GM04503 (cell line): ENCODE measurements at places on chromosomes 12 and 14.

DNA sequence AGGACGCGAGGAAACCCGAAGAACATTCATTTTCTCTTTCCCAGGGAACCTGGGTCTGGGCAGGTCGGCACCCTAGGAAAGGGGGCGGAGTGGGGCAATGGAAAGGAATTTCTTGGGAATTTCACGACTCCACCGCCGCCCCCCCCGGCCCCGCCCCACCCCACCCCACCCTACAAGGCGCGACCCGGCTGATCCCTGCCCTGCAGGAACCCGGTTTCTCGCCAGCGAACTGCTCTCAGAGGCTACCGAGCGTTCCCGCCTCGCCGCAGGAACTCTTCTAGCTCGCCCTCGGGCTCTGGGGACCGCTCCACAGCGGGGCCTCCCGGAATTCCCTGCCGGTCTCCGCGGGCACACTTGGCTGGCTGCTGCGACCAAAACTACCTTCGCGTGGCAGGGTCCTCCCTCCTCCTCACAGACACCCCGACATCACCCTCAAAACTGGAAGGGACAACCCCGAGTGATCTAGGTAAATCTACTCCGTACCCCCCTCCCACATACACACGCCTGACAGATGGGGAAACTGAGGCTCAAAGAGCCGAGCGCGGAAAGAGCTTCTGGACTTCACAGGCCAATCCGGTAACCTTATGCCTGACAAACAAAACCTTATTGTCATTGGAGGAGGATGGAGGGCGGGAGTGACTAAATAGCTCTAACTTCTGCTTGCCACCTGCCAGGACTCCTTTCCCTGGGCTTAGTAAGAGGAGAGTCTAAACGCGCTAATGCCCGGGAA is 785 bp upstream of the ACTN1 start:
- no peak for DNase-seq

DNA sequence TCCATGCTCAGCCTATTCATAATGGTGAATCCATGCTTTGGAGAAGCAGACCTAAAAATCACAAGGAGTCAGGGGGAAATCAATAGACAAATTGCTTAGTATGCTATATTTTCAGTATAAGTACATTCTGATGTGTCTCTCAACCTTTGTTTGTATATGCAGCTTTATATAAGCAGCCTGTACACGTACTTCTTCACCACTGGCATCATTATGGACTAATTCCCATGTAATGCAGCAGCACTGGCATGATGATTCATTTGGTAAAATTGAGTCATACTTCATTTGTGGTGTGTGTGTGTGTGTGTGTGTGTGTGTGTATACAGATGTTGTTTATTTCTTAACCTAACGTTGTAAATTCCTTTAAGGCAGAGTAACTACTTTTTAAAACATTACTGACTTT is 10.9 kb downstream of the DCP1B start:
- peak; percentile 81 for DNase-seq

- no peak for DNase-seq
Measured at GRCh38 chr12:48807981-48808380, 10.3 kb upstream of the CACNB3 start.

DNA sequence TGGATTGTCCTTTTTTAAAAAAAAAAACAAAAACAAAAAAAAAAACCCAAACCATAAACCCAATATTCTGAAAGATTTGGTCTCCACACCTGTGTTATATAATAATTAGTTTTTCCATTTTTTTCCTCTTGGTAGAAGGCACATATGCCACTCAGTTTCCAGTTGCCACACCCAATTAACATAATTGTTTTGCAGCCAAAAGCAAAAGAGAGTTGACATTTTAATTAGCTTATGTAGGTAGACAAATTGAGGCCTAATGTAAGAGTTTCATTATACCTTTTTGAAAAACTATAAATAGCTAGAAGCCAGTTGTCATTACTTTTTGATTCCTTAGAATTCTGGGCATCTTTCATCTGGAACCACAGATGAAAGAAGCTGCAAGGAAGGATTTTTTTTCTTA is 21.0 kb downstream of the PTPN11 start:
- no peak for DNase-seq

DNA sequence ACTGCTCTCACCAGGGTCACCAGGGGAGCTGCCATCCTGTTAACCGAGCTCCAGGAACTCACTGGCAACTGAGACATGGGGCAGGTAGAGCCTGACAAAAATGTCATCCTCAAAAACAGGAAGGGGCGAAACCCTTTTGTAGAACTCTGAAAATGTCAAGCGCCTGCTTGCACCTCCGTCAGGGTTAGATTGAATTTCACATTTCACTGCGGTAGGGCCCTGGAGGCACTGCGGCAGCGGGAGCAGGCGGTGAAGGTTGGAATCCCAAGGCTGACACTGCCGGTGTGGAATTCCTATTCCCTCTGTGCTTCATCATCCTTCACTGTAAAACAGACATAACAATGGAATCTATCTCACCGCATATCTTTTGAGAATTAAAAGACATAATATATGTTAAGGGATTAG is 142.8 kb upstream of the TMCC3 start:
- no peak for DNase-seq

GRCh38 chr12:90037740-90038139 is 329.1 kb upstream of the ATP2B1 start:
- DNase-seq: no peak

DNA sequence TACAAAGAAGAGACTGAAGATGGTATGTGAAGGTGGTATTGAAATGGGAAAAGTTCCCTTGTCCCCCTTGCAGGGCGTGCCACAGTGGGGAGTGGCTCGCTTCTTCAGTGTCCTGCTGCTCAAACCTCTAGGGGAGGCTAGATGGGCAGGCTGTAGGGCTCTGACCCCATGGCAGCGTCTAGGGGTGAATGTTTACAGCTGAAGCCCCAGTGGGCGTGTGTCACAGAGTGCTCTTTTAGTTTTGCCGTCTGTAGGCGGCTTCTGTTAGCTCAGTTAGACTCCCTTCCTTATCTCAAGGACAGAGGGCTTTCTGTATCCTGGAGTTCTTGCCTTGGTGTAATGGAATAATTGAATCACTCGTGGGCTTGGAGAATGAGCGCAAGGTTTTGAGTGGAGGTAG is 266.2 kb downstream of the RAD51B start:
- no peak for DNase-seq

DNA sequence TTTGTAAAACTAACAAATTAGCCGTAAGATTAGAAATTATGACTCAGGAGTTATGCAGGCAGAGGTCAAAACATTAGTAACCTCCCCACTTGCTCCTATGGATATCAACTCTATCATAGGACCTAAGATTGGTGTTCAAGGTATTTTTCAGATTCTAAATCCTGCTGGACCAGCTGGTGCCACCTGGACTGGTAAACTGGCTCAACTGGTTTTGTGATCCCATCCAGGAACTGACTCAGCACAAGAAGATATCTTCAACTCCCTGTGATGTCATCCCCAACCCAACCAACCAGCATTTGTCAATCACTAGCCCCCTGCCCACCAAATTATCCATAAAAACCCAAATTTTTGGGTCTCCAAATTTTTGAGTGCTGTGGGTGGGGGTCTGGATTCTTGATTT is 98.1 kb upstream of the OR4E1 start:
- no peak for DNase-seq

GRCh38 chr12:24814379-24815113 is 134.4 kb downstream of the BCAT1 start:
- DNase-seq: no peak
